T follicular helper cell (primary cell): ENCODE measurements at places on chromosomes 2 and 18.

- no peak for DNase-seq
Measured at GRCh38 chr18:23859466-23860336, 154.9 kb upstream of the TTC39C start.

DNA sequence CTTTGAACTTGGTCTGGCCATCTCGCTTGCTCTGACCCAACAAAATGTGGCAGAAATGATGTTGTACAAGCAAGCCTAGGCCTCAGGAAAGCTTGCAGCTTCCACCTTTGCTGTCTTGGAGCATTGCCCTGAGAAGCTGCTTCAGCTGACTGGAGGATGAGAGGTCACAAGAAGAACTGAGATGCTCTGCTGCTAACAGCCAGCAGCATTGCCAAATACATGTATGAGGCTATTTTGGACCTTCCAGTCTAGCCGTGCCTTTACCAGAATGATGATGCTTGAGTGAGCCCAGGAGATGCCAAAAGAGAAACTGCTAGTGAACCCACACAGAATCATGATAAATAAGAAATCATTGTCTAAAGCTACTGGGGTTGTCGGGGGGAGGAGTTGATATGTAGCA, 13.2 kb upstream of the ITGAV start:
- DNase-seq: no peak

GRCh38 chr2:167504061-167504460, 615.8 kb downstream of the XIRP2 start:
- no peak for DNase-seq

- DNase-seq: no peak
Measured at GRCh38 chr2:110745048-110745447, 12.7 kb downstream of the ACOXL start.

DNA sequence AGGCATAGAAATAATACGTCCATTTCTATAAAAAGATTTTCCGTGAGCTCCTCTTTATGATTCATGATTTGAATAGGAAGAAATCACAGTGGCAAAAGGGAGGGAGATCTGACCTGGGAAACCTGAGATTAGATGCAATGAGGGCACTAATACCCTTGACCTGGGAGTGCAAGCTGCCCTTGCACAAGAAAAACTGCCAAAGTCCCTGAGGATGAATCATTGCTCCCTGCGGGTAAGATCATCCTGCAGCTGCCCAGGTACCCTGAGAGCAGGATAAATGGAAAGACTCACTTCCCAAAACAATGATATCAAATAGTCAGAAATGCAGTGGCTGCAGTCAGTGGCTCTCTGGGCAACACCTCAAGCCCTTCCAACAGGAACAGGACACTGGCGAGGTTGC, 11.6 kb downstream of the FHL2 start:
- DNase-seq: no peak

- DNase-seq: no peak
Measured at GRCh38 chr2:218194880-218195279, 22.1 kb upstream of the ARPC2 start.

- DNase-seq: no peak
Measured at GRCh38 chr2:37708146-37708545, 36.7 kb upstream of the CDC42EP3 start.

- no peak for DNase-seq
Measured at GRCh38 chr2:84085562-84085961, 373.5 kb downstream of the SUCLG1 start.

GRCh38 chr2:191552066-191552465, 125.9 kb upstream of the NABP1 start:
- DNase-seq: no peak

DNA sequence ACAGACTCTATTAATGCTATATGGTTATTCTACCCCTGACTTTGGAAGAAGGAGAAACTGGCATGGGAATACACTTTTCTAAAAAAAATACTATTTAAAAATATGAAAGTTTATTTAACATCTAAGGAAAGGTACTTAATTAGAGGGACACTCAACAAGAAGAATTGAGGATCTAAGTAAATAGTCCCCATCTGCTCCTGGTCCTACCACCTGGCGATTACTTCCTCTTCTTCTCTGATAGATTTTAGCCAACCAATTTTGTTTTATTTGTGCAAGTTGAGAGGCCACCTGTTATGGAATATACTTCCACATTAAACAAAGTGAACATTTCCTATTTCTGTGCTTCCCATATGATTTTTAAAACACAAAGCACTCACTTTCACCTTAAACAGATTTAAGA, 111.7 kb downstream of the BCL2 start:
- no peak for DNase-seq

DNA sequence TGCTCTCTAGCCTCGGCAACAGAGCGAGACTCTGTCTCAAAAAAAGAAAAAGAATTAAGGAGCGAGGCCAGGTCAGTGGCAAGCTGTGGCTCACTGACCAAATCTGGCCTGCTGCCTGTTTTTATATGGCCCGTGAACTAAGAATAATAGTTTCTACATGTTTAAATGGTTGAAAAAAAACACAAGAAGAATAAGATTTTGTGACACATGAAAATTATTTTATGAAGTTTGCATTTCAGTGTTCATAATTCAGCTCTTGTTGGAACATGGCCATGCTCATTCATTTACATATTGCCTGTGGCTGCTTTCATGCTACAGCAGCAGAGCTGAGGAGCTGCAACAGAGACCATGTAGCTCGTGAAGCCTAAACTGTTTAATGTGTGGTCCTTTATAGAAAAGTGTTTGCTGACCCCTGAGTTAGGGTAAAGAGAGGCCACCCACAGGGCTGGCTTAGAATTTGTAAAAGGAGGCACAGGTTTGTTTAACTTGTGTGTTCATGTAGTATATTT, 59.5 kb downstream of the MFSD6 start:
- DNase-seq: no peak

DNA sequence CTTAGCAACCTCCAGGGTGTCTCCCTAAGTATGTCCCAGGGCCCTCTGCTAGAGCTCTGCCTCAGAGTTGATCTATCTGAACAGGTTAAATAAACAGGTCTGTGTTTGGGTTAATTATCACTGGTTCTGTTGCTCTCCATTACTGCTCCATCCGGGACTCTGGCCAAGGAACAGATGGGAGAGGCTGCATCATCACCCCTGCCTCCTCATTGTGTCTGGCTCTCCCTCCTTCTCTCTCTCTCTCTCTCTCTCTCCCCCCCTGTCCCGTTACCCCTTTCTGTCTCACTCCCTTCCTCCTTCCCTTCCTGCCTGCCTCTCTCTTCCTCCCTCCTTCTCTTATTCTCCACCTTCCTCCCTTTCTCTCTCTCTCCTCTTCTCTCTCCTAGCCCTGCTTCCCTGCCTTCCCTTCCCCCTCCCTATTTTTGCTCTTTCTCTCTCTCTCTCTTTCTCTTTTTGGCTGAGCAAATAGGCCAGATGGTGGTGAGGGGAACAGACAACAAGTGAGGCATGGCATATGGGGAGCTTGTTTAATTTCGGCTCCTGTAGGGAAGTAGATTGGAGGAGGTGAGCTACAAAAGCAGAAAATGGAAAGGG, 62.1 kb downstream of the SETBP1 start:
- DNase-seq: no peak

DNA sequence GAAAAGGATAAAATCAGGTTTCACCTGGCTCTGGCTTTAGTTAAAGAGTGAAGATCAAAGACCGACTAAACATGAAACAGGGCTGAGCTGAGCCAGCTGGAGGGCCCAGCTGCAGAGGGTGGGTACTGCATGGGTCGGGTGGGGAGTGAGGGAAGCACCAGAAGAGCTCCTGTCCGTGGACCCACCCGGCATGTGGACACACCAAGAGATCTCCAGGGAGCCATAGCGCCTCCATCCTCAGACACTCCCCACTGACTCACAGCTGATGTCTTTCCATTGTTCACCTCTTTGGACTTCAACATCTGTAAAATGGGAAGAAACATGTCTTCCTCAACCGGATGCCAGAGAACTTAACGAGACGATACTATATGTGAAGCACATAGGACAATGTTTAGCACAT, 178.3 kb upstream of the KLHL29 start:
- no peak for DNase-seq

DNA sequence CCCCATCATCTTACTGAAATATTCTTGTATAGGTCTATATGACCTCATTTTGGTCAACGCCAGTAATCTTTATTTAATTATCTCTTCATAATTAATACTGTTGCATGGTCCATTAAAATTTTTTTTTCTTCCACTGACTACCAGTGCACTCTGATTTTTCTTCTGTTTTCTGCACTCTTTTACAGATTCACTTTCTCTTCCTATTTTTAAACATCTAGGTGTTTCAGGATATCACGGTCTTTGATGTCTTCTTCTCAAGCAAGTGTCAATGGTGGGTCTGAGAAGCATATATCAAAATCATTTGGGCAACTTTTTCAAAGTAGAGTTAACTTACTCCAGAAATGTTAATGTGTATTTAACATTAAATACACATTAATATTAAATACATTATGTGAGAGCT, 51.4 kb downstream of the CCDC141 start:
- no peak for DNase-seq

- DNase-seq: no peak
Measured at GRCh38 chr2:130251535-130251872, 53.3 kb upstream of the TUBA3E start.

DNA sequence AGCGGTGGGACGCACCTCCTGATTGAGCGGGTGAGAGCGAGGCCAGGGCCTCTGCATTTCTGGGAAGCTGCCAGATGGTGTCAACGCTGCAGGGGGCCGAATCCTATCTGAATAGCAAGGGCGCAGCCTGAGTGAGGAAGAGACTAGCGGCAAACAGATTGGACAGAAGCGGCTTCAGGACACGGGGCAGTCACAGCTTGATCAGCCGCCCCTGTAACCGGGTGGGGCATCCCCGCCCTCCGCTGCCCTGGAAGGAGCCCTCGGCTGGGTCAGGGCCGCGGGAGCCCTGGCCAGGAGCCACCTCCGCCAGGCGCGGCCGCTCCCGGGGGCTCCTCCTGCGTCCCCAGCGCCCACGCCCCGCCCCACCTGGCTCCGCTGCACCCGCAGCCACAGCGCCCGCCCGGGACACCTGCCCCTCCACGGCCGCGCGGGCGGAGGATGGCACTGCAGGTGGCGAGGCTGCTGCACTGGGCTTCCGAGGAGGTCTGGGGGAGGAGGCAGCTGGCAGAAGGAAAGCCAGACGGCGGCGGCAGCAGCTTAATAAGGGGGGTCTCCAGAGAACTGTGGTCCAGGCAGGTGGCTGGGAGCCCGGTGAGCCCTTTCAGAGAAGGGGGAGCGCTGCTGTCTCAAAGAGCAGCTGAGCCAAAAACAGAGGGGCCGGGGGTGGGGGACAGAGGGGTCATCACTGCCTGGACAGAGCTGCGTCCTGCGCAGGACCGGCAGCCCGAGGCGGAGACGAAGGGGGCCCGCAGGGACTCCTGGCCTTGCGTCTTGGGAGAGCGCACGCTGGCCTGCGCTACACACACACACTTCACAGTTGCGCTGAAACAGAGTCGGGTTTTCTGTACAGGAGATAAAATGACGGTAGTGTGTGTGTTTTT, 18.8 kb upstream of the SOX11 start:
- DNase-seq: no peak

GRCh38 chr2:69180227-69180626, 167.2 kb downstream of the ANTXR1 start:
- no peak for DNase-seq

DNA sequence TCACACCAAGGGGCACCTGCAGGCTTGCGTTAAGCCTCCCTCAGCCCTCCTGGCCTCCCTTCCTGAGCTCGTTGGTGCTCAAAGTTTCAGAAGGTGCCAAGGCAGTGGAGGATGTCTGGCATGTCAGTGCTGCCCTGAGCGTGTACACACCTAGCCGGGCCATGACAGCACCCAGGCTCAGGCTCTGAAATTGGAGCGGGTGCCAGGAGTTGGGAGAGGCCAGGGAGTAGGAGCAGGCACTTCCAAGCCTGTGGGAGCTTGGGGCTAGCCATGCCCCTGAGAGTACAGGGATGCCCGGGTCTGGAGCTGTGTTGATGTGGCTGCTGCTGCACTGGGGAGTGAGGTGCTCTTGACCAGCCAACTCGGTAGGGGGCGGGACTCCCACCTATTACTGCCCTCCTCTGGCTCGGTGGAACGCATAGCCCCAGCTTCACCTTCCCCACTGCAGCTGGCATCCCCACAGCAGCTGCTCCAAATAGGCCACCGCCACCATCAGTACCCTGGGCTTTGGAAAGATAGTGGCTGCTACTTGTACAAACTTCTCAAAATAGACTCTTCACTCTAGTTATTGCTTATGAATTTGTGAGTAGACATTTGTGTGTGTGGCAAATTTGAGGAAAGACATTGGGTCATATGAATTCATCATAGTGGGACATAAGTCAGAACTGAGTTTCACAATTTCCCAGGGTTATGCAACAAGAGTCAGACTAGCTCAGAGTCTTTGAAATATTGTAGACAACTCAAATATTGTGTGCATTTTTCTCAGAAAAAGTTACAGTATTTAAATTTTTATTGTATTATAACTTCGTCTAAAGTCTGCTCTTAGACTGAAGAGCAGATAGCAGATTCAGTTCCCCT, 6.8 kb upstream of the PCARE start:
- no peak for DNase-seq

DNA sequence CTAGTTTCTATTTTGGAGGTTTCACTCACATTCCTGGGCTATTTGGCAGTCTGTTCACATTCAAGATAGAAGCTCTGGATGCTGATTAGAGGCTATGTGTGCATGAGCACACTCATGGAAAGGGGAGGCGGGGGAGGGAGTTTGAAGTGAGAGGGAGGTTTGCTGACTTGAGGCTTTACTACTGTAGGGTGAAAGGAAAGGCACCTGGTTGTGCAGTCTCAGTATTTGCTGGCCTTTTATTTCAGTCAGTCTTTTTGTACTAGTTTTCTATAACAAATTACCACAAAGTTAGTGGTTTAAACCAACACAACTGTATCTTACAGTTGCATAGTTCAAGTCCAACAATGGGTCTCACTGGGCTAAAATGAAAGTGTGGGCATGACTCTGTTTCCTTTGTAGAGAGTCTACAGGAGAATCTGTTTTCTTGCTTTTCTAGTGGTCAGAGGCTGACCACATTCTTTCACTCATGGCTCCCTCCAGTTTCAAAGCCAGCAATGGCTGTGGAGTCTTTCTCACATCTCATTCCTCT, 47.7 kb upstream of the NR4A2 start:
- DNase-seq: no peak
